ENCODE measurements at places on chromosomes 7 and 10.

- DNase-seq = no peak
Observed at GRCh38 chr7:30829471-30829870, 58.3 kb downstream of the MINDY4 start.

GRCh38 chr7:100021297-100021696 is 5.9 kb downstream of the ZKSCAN1 start:
- DNase-seq = no peak

- no peak for DNase-seq
Observed at GRCh38 chr7:231030-231857, 38.9 kb downstream of the FAM20C start.

GRCh38 chr10:102605712-102606111 is 38.6 kb upstream of the TRIM8 start:
- DNase-seq = no peak

DNA sequence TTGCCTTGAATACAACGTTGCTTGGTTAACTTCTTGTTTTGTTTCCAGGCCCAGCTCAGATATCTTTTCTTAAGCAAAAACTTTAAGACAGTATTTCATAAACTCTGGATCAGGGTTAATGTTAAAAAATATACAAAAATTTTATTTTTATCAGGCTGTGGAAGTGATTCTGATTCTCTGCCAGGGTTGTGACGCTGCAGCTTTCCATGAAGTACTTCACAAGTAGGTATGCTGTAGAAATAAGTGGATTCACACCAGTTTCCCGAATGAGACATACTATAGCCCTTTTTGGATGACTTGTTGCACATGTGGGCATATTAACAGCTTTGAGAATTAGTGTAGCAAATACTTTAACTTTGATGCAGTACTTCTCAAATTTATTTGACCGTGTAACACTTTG is 70.1 kb downstream of the CDK14 start:
- DNase-seq = no peak

- DNase-seq = no peak
Observed at GRCh38 chr7:132910657-132911056, 171.2 kb downstream of the CHCHD3 start.

DNA sequence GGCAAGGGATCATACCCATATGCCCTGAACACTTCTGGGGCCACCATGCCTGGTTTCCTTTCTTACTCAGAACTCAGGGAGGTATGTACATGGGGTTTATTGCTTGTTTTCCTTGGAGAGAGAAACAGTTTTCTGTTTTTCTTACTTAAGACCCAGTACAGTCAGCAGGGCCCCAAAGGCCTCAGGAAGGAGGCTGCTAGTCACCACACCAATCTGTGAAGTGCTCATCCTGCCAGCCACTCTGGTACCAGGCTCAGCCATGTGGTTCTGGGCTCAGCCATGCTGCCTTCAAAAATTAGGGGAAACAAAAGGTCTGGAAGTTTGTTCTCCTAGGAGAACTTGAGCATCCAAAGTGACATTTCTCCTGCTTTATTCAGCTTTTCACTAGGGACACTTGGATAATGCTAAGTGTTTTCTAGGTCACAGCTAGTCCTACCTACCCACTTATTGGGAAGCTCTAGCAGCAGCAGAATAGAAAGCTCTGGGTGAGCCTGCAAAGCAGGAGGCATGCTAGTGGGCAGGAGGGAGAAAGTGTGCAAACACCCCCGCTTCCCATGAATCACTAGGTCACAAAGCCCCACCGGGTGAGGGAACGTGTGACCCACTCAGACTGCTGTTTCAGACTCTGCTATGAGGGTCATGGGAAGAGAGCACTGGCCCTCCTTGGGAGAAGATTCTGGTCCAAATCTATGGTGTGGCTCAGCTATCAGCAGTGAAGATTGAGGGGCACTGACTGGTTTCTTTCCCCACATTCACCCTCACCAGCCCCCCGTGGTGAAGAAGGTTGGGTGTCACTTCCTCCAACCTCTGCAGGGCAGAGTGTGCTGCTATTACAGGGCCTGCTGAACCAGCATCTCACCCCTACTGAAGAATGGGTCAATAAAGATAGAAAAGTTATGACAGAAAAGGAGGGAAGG is 23.9 kb downstream of the NUDCD3 start:
- no peak for DNase-seq

- no peak for DNase-seq
Observed at GRCh38 chr7:77657427-77658224, 38.6 kb upstream of the RSBN1L start.

- no peak for DNase-seq
Observed at GRCh38 chr10:106410331-106410730, 754.2 kb downstream of the SORCS1 start.

- no peak for DNase-seq
Observed at GRCh38 chr10:11468126-11468742, 143.2 kb downstream of the USP6NL start.

DNA sequence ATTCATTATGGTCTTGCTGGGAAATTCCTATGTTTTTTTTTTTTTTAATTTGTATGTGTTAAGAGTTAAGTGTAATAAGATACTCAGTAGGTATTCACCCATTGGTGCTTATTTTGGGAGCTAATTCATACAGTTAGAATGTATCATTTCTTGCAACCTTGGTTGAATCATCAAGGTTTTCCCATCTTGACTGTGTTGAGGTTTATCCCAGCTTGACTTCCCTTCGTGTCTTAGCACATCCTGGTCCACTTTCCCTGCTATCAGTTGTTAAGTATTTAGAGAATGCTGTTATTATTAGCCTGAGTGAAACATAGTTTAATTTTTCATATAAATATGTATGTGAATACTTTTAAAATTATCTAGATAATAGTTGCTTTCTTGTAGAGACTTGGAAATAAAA is 20.8 kb downstream of the RALA start:
- DNase-seq = no peak

DNA sequence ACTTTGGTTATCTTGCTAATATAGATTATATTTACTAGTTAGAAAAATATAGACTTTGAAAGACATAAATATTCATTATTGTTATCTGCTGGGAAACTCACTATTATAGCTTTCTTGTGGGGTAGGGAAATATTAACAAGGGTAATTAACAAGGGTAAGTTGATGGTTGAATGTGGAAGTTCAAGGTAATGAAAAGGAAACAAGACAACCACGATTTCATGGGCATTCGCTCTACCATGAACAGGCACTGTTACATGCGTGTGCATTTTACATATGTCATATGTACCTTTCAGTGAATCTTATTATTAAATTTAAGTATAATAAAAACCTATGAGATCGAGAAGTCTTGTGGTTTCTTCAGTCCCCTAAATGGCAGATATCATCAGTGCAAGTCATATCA is 251.0 kb upstream of the IMMP2L start:
- no peak for DNase-seq

GRCh38 chr10:104711302-104711721 is 70.2 kb downstream of the SORCS3 start:
- no peak for DNase-seq

GRCh38 chr10:132701846-132702190 is 84.1 kb downstream of the NKX6-2 start:
- DNase-seq = no peak

DNA sequence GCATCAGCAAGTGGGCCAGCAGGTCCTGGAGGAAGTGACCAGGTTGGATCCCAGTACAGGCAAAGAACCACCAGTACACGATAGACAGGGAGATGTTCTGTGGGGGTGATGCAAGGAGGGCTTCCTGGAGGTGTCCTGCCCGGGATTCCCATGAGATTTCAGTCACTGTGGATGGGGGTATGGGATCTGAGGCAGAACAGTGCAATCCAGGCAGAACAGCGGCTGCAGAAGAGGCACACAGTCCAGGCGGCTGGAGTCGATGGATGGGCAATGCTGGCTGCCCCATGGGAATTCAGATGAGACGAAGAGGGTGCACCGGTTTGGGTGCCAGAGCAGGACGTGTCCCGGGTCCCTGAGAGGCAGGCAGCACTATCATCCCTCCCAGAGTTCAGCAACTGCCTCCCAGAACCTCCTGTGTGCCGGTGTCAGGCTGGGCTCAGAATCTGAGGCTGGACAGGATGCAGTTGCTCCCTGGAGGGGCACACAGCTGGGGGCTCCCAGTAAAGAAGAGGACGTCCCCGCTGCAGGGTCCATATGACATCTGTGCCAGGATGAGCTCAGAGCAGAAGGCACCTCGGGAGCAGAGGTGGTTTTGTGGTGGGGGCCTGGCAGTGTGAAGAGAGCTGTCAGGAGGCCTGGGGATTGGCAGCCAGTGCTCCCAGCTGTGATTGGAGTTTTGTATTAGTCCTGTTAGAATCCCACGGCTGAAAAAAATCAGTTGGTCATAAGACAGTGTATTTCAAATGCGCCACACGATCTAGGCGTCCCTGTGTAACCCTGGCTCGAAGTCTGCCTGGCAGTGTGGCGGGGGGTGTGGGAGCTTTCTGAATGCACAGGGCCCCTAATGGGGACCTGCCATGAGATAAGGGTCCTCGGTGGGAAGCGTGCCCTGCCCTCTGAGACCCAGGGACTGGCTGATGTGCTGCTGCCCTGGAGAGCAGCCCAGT is 3.2 kb downstream of the KNDC1 start:
- no peak for DNase-seq

- peak; percentile 47 for DNase-seq
Observed at GRCh38 chr7:23696916-23697441, 13.0 kb upstream of the STK31 start.

Data from effector CD4-positive, alpha-beta T cell (primary cell).